ENCODE measurements at places on chromosomes 7 and 10.

- DNase-seq, result no peak
Measured at GRCh38 chr10:123455861-123456260, 210.3 kb upstream of the GPR26 start.

DNA sequence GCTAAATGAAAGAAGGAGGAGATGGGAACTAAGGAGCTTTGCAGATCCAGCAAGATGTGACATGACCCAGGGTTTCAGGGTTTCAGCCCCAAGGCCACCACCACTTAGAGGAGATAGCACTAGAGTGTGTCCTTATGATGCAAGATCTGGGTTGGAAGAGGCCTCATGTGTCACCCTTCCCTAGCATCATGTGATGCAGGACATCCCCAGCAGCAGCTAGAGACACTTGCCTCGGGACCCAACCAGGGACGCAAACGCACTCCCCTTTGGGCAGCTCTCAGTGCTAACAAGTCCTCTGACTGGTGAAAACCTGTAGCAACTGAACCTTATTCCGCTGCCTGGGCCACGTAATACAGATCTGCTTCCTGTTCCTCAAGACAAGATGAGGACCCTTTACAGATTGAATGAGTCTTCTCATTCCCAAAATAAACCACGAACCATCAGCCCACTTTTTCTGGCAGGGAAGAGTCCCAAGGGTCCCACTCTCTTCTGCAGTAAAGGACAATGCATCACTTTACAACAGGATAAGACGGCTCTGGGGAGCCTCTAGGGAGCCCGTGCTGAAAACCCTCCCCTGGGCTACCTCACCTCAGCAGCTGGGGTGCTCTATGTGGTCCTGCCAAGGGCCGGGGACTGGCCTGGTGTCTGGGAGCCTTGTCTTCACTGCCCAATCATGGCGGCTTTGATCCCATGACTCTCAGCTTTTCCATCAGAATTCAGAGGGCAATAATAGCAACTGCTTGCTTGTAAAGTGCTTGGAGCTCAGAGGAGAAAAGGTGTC is 44.8 kb upstream of the GDF10 start:
- DNase-seq, result no peak

- no peak for DNase-seq
Measured at GRCh38 chr7:131546583-131547141, 9.8 kb downstream of the PODXL start.

DNA sequence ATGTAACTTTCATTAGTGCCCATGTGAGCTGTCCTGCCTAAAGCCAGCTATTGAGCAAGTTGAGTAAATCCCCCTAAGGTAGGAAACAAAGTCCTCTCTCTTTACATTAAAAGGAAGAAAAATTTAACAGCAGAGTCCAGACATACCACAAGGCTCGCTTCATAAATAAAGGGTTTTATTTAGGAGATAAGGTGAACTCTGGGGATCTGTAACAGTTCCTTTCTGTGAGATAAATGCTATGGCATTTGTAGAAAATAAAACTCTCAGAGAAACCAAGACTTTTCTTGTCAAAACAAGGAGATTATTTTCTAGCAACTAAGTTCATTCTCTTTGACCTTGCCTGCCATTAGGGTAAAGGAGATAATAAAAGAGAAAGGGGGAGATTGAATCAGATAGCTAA is 32.3 kb upstream of the LYZL1 start:
- DNase-seq, result no peak

- DNase-seq, result no peak
Measured at GRCh38 chr7:389911-390601, 100.1 kb downstream of the FOXL3 start.

- DNase-seq, result no peak
Measured at GRCh38 chr7:111992601-111993000, 213.6 kb downstream of the DOCK4 start.

DNA sequence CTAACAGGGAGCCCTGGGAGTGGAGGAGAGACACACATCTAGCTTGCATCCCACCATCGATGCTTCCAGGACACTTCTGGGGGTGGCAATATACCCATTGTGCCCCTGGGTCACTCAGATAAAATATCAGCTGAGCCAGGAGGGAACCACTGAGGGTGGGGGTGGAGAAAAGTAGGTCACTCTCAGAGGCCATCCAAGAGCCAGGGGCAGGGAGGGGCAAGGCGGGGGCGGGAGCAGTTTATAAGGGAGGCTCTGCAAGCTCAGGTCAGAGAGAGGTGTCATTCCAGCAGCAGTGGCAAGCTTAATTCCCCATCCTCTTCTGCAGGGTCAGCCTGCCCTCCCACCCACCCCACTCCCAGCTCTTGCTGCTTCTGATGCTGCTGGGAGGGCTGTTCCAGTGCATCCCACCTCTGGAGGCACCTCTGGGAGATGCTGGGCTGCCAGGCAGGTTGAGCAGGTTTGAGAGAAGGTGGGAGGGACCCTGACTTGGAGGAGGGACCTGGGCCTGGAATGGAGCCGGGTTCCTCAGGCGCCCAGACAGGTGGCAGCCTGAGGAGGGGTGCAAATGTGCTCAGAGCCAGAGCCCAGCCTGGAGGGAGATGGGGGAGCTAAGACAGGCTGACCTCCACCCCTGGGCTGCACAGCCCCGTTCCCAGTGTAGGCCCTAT is 20.1 kb upstream of the TLX1 start:
- DNase-seq, result no peak

DNA sequence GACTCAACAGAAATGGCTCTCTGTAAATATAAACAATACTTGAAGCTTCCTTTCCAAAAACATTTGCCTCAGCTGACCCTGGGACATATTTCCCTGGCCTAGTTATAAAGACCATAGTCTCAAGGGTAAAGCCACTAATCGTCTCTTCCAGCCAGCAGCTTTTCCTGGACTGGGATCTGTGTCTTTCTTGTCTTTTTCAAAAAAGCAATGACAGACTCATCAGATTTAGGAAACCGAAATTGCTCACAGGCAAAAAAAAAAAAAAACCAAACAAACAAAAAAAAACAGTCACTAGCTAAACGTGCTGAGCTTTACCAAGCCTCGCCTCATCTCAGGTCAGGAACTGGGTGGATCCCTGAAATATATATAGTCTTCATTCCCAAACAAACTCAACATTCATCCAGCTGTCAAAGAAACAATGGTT is 23.5 kb downstream of the STN1 start:
- no peak for DNase-seq

GRCh38 chr7:3598854-3599253 is 297.8 kb downstream of the SDK1 start:
- no peak for DNase-seq

- DNase-seq, result no peak
Measured at GRCh38 chr7:37362802-37363201, 85.9 kb downstream of the ELMO1 start.

- no peak for DNase-seq
Measured at GRCh38 chr10:67471022-67471421, 225.0 kb downstream of the CTNNA3 start.

DNA sequence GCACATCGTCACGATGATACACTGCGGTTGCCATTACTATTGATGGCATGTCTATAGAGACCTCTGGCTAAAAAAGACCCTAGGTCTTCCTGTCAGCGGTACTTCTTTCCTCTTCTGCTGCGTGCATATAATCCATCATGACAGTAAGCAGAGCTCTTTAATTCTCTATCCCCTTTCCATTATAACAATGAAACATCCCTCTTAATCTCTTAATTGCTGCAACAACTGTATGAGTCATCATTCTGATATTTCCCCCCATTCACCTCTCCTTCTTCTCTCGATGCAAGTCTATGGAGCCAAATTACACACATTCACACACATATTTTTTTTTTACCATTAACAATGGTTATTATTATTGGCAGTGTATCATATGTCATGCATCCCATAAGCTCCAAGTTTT is 45.2 kb upstream of the AKR1E2 start:
- DNase-seq, result no peak

DNA sequence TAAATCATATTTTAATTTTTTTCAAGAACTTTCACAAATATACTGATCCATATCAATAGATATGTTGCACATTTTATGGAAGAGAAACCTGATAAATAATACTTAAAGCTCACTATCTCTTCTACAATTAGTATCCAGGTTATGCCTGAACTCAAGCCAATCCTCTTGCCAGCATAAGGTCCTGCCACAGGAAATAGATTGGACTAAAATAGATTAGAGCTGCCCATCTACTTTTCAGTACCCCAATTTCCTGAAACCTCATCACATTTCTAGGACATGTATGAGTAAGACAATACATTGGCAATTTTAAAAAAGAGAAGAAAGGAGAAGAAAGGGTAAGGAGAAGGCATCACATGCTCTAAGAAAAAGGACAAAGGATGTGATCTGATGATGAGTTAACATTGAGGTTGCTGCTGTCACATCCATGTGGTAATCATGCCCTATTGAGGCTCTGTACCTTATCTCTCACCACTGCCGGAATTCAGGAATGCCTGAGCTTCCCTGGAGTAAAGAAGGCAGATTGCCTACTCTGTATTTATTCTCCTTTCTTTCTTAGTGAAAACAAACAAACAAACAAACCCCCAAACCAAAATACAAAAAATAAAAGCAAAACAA is 199.7 kb downstream of the ANK3 start:
- no peak for DNase-seq

DNA sequence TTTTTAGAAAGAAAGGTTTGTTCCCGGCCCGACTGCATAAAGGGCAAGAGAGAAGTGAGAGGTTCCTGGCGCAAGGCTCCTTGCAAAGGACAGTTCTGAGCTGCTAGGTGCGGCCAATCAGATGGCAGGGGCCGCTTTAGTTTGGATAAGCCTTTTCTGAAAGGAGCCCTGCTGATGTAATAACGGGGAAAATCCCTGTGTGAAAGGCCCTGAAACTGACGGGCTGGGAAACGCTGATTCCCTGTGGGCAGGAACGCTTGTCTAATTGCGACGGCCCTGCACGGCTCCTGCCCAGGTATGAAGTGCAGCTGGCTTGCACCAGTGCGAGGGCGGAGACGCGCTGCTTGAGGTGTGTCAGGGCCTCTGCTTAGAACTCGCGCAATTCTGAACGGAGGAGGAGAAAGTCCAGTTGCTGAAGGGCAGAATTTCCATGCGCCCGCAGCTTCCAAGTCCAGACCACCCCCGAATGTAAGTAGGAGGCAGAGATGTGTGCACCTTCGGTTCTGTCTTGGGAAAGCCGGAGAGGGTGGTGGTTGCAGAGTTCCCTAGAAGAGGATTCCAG is 30.5 kb downstream of the TACC2 start:
- DNase-seq, result no peak

- DNase-seq, result no peak
Measured at GRCh38 chr10:121404611-121405010, 193.6 kb downstream of the FGFR2 start.

DNA sequence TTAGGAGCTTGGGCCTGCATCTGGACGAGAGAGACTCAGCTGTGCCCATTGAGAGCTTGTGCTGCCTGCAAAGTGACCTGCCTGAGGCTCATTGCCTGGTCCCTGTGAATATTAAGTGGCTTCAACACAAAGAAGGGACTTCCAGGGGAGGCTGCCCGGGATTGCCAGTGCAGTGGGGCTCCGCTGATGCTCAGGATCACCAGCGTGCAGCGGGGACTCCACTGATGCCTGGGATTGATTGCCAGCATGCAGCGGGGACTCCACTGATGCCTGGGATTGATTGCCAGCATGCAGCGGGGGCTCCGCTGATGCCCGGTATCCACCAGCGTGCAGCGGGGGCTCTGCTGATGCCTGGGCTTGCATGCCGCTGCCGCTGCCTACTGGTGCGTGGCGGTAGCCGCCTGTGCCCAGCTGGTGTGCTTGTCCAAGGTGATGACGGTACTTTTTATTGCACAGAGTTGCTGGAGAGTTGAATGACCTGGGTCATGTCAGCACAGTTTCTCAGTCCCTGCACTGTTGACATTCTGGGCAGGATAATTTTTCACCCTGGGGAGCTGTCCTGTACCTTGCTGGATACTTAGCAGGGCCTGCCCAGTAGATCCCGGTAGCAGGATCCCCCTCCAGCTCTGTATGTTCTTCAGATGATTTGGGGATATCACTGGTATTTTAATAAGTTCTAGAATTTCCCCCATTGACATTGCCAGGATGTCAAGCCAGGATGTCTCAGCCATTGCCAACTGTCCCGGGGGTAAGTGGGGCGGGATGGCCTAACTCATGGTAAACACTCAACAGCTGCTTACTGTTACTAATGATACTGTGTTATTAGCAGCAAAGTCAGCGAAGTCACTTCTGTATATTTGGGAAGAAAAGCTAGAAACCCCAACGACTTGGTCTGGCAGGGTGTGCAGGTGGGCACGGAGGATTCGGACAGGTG is 13.0 kb downstream of the DOCK1 start:
- DNase-seq, result no peak

GRCh38 chr7:90621747-90622140 is 25.6 kb downstream of the CDK14 start:
- no peak for DNase-seq

GRCh38 chr10:99667108-99667751 is 7.9 kb downstream of the ENTPD7 start:
- no peak for DNase-seq

GRCh38 chr7:30931929-30932540 is 20.4 kb downstream of the AQP1 start:
- DNase-seq, result no peak

- DNase-seq, result no peak
Measured at GRCh38 chr10:77713521-77714280, 76.1 kb upstream of the KCNMA1 start.

DNA sequence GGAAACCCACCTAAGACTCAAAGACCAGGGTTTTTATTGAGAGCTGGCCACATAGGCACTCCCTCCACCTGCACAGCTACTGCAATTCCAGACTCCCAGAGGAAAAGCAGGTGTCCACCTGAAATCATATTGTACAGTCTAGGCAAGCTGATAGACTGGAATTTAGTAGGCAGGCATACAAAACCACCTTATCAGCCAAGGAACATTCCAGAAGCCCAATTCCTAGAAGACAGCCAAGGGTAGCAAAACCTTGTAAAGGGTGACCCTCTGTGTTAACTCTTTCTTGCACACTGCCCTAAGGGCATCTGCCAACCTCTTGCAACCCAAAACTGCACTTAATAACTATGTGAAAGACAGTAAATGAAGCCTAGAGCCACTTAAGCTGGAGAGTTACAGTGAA is 5.3 kb downstream of the TMEM176A start:
- DNase-seq, result no peak

- no peak for DNase-seq
Measured at GRCh38 chr7:40219917-40220316, 85.1 kb downstream of the SUGCT start.

- DNase-seq, result no peak
Measured at GRCh38 chr10:131000743-131001142, 310.8 kb downstream of the TCERG1L start.

Data from T-helper 2 cell (primary cell).